ENCODE measurements at places on chromosomes 2 and 18.

DNA sequence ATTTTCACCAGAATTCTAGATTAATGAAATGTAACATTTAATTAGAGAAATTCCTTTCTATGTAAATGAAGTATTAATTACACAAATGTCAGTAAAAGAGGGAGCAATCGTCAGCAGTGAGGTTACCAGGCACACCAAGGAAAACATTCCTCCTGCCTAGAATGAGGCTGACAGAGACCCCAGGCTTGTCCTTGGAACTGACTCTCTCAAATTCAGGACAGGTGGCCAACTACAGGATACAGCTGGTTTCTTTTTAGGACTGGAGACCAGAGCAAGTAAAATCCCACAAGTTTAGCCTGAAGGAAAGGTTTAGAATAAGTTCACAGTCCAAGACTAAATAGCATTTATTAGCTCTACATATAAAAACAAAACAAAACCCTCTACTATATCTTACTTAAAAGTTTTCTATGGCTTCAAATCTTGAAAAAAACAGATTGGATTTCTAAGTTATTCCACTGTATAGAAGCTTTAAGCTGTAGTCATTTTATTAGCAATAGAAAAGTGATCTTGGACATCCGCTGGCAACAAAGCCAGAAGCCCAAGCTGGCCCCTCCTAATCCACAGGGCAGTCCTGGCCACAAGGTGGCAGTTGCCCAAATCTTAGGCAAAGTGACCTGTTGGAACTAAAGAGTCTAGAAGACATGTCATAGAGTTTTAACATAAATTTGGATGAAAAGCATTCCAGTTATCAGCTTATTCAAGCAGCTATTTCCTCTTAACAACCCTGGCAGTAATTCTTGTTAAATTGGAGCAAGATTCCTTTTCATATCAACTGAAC, 81.0 kb downstream of the SP3 start:
- DNase-seq = no peak

- DNase-seq = no peak
Observed at GRCh38 chr2:54529935-54530334, 73.8 kb downstream of the SPTBN1 start.

DNA sequence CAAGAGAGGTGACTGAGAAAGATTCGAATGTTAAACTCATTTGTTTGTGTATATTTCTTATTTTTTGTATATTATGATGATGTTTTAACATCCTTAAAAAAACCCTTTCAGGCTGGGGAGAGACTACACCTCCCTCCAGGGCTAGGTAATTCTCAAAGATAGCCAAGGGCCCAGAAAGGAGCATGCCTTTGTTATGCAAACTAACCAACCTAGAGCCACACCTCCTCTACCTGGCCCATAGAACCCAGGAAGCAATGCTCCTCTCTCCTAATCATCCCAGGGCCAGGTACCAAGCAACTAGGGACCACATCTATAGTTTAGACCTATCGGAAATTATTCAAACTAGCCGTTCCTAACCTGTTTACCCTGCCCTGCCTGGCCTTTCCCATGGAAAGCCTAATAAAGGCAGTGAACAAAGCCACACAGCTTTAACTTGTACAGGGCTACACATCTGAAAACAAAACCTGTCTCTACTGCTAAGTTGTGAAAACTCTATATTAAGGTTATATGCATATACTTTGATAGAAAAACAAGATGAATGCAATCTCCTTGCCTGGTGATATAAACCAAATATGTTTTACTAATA, 79.7 kb downstream of the COLEC12 start:
- no peak for DNase-seq

- peak; percentile 10 for DNase-seq
Observed at GRCh38 chr2:167784084-167784425, 463.3 kb downstream of the STK39 start.

- DNase-seq = no peak
Observed at GRCh38 chr2:228167290-228167689, 14.2 kb downstream of the SPHKAP start.

DNA sequence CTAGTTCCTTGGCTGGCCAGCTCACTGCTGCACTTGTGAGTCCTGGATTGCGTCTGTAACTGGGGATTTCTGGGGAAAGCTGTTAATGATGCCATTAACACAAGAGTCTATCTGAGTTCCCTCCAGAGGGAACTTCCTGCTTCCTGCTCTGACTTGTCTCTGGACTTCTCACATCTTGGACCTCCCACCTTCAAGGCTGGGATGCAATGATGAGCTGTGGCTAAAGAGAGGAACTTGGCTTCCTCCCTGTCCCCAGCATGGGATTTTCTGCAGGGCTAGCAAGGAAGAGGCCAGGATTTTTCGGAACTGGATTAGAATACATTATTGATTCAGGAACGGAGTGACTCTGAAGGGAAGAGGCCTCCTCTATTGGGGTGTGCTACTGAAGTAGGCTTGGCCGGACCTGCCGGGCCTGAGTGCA, 155.5 kb downstream of the CLIP4 start:
- DNase-seq = no peak

DNA sequence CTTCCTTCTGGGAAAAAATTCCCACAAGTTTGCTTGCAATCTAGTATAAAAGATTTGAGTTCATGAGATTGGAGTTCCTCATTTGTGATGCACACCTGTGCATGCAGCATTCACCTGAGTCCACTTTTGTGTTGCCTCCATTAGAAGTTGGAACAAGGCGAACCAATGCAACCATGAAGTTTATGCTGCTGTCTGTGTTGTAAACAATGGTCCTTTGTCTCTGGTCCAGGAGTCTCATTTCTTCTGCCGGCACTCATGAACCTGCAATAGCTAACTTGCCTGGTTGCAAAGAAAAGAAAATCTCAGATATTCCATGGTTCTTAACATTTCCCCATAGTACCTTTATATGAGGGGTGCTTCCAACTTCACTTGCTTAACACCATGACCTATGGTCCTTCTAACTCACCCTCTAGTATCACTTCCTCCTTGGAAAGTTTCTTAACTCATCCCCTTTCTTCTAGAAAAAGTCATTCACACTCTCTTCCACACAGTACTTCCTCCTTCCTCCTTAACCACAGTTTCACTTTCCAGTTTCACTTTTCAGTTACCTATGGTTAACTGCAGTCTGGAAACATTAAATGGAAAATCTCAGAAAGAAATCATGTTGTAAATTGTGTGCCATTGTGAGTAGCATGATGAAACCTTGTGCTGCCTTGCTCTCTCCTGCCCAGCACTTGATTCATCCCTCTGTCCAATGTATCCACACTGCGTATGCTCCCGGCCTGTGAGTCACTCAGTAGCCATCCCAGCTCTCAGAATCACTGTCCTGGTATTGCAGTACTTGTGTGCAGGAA, 128.8 kb upstream of the TRIB2 start:
- no peak for DNase-seq

DNA sequence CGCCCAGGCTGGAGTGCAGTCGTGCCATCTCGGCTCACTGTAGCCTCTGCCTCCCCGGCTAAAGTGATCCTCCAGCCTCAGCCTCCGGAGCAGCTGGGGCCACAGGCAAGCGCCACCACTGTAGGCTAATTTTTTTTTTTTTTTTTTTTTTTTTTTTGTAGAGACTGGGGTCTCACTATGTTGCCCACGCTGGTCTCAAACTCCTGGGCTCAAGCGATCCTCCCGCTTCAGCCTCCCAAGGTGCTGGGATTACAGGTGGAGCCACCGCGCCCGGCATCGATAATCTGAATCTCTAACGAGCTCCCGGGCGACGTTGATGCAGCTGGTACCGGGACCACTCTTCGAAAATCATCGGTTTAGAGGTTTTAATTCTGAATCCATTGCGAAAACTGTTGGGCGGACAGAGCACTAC, 520 bp upstream of the CYP20A1 start:
- no peak for DNase-seq

GRCh38 chr2:8371653-8372052, 310.2 kb upstream of the ID2 start:
- peak; percentile 41 for DNase-seq

GRCh38 chr2:236703373-236703709, 133.7 kb downstream of the ACKR3 start:
- DNase-seq = no peak

- no peak for DNase-seq
Observed at GRCh38 chr2:60699617-60700016, 56.5 kb upstream of the PAPOLG start.

GRCh38 chr2:69789772-69790600, 39.5 kb upstream of the GMCL1 start:
- DNase-seq = no peak

- peak; percentile 48 for DNase-seq
Observed at GRCh38 chr18:66601649-66602048, 2.2 kb downstream of the CDH19 start.

DNA sequence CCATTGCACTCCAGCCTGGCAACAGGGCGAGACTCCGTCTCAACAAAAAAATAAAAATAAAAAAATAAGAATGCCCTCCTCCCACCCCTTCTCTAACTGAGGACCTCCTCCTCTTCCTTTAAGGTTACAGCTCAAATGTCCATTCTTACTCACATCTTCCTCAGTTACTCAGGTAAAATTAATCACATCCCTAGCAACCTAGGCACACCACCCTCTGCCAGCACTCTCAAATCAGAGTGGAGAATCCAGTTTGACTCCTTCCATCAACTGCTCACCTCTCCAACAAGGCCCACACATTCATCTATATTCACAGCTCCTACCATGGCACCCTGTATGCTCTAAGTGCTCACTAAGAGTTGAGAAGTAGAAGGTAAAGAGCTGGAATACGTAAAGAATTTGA, 254.3 kb downstream of the ZEB2 start:
- no peak for DNase-seq

DNA sequence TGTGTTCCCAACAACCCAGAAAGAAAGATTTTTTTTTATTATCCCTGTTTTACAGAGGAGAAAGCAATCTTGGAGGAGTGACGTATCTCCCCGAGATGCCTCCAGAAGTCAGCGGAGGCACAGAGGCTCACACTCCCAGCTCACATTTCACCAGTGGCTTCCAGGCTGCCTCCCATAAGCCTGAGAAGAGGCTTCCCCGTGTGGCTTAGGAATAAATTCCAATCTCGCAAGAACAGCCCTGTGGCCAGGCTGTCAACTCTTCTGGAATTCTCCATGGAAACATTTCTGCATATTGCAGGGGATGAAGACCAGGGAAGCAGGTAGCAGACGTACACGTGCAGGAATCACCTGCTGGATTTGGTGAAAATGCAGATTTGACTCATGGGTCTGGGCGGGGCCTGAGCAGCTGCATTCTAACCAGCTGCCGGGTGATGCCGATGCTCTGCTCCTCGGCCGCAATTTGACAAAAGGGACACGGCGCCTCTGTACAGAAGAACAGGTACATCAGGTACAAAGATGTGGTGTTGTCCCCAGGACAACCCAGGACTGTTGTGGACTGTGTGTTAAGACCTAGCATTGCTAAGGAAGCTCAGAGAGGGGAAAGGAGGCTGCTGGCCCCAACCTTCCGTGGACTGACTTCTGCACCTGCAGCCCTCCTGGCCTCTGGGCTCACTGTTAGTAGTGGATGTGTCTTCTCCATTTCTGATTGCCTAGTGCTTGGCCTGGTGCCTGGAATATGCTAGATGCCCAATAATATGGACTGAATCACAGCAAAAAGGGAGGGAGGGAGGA, 114.2 kb upstream of the ID2 start:
- DNase-seq = peak; percentile 41

DNA sequence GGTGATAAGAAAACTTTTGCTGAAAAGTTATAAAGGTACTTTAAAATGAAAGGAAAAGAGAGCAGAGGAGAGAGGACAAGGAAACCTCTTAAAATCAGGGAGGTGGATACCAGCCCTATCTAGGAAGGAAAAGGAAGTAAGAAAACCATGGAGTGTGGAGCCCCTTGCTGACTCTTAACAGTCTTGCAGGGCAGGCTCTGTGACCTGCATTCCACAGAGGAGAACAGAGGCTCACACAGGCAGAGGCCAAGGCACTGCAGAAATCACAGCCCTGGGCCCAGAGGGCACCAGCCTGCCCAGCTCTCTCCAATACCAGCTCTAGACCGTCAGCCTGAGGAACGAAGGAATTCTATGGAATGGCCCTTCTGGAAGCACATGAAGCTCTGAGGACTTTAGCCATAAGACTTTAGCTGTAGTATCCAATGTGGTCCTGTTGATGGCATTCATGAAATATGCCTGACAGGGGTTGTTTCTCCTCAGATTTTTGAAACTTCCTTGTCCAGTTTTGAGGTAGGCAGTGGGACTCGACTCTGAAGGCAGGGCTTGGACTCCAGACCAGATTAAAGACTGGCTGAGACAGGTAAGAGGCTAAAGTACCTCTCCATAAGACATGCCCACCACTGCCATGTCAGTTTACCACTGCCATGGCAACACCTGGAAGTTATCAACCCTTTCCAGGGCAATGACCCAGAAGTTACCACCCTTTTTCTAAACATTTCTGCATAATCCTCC, 216.3 kb downstream of the ANAPC1 start:
- DNase-seq = no peak

- no peak for DNase-seq
Observed at GRCh38 chr18:9444549-9444948, 30.8 kb upstream of the RALBP1 start.

GRCh38 chr2:194319222-194319992, 1337.6 kb upstream of the SLC39A10 start:
- no peak for DNase-seq

DNA sequence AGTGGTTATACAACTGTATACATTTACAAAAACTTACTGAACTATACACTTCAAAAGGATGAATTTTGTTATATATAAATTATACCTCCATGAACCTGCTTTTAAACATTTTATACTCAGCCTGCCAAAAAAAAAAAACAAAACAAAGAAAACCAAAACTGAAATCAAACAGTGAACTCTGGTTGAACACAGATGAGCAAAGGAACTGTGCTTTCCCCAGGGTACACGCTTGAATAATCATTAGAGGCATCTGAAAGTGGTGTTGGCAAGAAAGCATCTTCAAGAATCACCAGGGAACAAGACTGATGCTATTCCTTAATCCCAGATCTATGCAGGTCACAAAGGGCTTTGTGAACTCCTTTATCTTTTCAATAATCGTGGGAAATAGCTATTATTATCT, 77.0 kb upstream of the LYPD1 start:
- no peak for DNase-seq

Measured in NCI-H748 treated with DMSO at 0.1 percent for 48 hours (cell line).